ENCODE measurements at places on chromosomes 4 and X.

- no peak for DNase-seq
Observed at GRCh38 chrX:25002661-25003020, 13.1 kb downstream of the ARX start.

DNA sequence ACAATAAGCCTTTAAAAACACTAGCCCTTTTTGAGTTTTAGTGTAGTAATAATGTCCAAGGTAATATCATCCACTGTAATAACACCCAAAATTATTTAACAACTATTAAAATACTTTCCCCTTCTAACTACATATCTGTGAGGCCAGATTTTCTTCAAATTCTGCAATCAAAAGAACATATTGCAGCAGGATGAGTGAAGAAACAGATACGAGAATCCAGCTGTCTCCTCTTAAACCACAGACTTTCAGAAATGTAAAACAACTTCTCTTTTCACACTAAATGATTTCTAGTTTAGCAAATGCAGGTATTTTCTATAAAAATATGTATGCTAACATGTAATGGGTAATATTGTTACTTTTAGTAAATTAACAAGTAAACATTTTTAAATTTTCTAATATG lies 148.9 kb downstream of the PRDM5 start:
- DNase-seq, result no peak

- no peak for DNase-seq
Observed at GRCh38 chrX:7606039-7606652, 236.8 kb upstream of the VCX start.

GRCh38 chr4:4923201-4923600 lies 63.7 kb downstream of the MSX1 start:
- no peak for DNase-seq

DNA sequence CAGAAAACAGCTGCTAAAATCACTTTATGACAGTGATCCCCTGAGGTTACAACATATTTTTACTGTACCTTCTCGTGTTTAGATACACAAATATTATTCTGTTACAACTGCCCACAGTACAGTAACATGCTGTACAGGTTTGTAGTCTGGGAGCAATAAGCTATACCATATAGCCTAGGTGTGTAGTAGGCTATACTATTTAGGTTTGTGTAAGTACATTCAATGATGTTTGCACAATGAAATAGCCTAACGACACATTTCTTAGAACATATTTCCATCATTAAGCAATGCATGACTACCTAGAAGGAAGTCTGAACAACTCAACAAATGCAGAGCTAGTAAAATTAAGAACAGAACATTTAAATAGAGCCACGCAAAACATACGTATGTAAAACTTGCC lies 112.7 kb downstream of the ZAR1 start:
- no peak for DNase-seq

DNA sequence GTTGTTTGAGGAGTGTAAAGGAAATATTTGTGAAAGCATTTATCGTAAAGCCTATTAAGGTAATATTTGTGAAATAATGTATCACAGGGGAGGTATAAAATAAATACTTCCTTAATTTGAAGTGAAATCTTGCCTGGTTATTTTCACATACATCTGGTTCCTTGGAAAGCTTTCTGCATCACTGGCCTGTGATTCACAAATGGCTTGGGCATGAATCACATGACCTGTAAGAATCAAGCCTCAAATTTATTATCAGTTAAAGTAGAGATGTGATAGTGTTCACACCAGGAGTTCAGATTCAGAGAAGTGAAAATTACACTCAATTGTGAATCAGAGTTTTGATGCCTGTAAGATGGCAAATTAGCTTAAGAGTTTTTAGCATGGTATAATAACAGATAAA lies 1911.4 kb downstream of the STIM2 start:
- no peak for DNase-seq

DNA sequence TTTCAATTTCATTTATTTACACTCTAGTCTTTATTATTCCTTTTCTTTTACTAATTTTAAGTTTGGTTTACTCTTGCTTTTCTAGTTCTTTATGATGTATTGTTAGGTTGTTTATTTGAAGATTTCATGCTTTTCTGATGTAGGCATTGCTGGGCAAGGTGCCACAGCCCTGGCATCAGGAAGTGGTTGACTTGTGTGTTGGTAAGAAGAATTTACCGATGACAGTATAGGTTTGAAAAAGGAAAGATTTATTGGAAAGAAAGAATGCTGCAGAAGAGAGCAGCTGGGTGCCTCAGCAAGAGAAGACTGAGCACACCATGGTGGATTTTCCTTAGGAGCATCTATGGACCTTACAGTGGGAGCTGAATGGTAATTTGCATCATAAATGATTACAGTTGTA lies 153.2 kb downstream of the KLF8 start:
- DNase-seq, result no peak

GRCh38 chr4:2295900-2296442 lies 34.1 kb upstream of the MXD4 start:
- DNase-seq, result no peak

- no peak for DNase-seq
Observed at GRCh38 chrX:39171686-39172085, 370.4 kb downstream of the MID1IP1 start.

DNA sequence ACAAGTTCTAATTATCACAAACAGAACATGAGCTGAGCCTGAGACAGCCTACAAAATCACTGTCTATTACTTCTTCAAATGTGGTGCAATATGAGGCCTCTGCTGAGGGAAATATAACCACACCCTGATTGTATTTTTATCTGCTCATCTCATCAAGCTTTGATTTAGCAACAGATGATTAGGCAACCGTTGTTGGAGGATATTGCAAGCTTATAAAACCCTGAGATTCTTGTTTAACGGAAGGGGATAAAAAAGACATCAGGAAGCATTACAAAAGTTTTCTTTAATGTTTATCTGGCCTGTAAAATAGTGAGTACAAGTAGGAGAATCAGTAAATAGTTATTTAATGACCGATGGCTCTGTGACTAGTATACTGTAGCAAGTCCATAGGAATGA lies 108.5 kb downstream of the ZNF330 start:
- DNase-seq, result no peak

- no peak for DNase-seq
Observed at GRCh38 chr4:99665983-99666382, 8.4 kb upstream of the C4orf54 start.

DNA sequence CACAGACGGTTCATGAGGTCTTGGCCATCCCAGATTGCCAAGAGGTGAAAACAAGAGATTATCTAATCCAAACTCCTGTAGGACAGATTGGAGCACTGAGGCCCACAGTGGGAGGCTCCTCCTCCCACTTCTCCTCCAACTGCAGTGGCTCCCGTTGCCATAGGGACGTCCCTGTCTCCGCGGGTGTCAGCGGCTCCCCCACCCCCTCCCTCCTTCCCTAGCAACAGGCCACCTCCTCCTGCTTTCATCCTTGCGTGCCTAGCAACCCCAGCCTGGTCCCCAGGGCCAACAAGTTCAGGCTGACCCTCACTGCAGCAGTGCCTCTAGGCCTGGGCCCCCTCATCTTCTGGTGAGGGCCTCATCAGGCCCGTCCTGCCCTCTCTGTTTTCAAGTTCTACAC lies 6.8 kb upstream of the IQSEC2 start:
- DNase-seq, result no peak

- DNase-seq, result no peak
Observed at GRCh38 chr4:109729117-109729717, 653 bp downstream of the PLA2G12A start.

- no peak for DNase-seq
Observed at GRCh38 chr4:2289311-2289954, 27.5 kb upstream of the MXD4 start.

GRCh38 chr4:98113012-98113411 lies 30.3 kb downstream of the STPG2 start:
- no peak for DNase-seq
